ENCODE measurements at places on chromosomes 6 and 20.

DNA sequence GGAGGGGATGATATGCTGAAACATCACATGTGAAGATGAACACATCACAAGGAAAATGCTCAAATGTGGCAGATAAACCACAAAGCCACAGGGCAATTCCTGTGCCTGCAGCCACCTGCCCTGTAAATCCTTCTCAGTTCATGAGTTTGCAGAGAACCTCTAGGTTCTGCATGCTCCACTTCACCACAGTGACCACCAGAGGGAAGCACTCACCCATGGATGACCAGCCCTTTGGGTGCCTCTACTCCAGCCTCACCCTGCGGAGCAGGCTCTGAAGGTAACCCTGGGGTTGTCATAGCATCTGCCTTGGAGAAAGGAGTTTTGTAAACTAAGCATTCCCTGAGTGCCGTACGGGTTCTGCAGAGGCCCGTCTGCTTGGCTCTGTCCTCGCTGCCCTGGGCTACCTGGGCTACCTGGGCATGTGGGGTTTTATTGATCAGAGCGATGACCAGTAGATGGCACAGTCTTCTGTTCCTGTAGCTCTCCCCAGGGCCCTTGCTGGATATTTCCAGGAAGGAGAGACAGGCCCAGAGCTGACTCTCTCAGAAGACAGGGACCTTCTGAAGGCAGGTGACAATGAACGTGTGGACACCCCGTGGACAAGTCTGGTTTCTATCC lies 31.7 kb upstream of the CST1 start:
- no peak for DNase-seq

DNA sequence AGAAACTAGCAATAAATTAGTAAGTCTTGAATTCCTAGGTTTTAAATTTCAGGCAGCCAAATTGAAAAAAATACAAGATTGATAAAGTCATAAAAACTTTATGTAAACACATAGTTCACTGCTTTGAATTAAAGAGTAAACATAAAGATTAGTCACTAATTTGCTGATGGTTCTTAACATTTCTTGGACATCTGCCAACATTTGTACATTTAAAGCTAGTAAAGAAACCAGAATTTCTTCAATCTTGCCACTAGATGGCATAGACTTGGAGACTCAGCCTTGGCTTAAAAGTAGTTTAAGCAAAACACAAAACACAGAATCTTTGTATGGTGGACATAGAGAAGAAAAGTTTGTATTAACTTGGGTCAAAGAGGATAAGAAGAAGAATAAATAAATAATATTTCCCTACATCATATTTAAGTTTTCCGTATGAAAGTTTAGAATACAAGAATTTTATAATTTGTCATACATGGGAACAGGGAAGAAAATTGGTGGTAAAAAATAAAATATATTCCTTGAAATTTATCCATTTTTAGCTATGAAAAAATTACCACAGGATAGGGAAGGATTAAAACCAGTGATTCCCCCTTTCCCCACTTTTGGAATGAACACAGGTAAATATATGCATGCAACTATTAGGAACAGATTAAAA lies 41.7 kb upstream of the FAM135A start:
- DNase-seq = no peak

DNA sequence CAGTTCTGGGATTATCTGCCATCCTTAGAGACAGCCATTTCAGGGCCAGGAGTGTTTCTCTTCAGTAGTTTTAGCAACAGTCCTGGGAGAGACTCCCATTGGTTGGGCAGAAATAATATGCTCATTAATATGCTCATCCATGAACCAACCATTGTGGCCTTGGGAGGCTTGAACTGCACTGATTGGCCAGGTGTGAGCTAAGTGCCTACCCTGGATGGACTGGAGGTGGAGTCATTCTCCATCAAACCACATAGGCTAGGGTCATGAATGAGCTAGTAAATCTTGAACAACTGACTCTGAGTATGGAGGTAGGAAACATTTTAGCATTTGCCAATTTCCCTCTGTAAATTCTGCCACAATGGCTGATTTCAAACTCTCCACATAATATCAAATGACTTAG lies 70.2 kb upstream of the ZFP64 start:
- DNase-seq = no peak

DNA sequence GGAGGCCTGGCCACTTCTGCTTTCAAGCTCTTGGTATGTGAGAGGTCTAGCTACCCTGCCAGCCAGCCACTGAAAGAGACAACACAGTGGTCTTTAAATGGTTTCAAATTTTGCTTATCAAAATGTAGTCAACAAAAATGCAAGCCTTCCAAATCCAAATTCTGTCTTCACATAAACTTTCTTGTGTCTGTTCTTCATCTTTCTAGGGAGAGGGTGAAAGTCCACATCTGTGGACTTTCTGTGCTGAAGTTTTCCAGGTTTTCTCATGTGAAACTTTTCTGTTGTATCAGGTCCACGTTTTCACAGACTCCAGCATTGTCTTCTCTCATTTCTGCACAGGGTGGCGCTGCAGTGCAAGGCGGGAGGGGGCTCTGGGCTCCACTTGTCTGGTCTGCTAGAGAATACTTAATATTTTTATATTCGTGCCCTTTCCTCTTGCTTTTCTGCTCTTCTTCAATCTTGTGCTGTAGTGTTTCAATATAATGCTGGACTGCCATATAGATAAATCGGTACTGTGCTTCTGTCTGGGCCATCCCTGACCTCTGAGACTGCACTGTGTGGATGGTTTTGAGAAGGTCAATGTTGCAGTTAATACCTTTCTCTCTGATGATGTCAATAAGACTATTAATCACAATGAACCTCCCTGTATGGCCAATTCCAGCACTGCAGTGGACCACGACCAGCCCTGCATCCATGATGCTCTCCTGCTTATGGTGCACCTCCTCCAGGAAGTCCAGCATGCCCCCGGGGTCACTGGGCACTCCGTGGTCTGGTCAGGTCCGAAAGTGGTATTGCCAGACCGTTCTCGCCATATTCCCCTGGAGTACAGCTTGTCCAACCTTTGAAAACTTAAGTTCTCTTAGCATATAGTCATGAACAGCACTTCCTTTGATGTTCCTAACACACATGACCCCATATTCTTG lies 161.6 kb upstream of the TNFAIP3 start:
- DNase-seq = peak; percentile 45

DNA sequence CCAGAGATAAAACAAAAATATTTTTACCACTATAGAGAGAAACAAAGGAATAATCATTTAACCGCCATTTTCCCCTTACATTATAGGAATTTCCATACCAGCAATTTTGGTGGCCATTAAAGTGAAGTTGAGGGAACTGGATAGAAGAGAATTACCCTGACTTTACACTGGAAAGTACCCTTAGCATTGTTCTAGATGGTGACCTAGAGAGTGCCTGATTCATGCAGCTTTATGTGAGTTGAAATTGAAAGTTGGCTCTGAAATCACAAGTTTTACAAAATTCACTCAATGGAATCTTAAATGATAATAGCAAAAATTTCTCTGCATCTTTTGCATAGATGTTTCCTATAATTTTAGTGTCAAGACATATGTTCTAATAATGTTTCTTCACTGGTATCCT lies 55.7 kb upstream of the PREP start:
- no peak for DNase-seq

GRCh38 chr20:31679357-31680285 lies 41.9 kb downstream of the COX4I2 start:
- DNase-seq = no peak

DNA sequence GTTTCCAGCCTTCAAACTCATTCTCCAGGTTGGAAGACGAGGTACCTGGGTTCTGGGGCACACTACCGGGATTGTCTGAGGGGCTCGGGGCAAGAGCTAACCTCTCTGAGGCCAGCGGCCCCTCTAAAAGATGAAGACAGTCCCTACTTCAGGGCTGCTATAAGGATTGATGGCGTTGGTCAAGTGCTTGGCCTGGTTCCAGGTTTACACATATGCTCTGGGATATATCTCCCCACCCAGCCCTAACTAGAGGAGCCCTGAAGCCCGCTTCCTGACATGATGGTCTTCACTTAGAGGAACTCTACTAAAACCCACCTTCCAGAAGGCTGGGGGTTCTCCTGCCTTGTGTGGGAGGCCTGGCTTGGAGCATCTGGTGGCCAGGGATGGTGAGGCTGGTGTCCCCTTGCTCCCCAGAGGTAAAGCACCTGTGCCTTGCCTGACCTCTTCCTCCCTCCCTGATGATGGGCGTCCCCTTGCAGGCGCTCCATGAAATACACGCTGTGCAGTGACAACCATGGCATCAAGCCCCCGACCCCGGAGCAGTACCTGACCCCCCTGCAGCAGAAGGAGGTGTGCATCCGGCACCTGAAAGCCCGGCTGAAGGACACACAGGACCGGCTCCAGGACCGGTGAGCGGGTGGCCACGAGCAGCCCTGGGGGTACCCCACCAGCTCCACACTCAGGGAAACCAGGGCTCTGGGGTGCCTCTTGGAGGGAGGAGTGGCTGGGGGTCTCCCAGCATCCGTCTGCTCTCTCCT lies 28.7 kb downstream of the SDCBP2 start:
- DNase-seq = no peak

GRCh38 chr20:23111307-23111943 lies 25.3 kb upstream of the CD93 start:
- DNase-seq = no peak

DNA sequence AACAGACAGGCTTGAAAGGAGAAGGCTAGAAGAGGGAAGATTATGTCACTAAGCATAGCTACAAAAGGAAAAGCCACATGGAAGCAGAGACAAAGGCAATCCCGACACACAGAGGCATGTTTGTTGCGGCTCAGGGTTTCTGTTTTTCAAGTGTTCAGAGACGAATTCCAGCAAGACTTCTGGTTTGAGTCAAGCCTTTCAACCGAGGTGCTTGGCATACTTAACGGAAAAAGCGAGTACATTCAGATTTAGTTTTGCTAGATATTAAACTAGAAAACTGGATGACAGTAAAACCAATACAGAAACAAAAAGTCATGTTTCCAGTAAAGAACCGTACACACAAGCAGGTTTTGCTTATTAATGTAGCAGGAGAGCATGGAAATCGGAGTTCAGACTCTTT lies 27.2 kb downstream of the MCUR1 start:
- DNase-seq = no peak

Data from T-helper 1 cell (primary cell).